H1 (cell line): ENCODE measurements at places on chromosomes 12 and 14. TPM values are rescaled to one million over a fixed set of nuclear protein-coding genes. Genes with fewer than 3 reads are reported as not detected.

Gene TEX22
- 0.39 and 0.82 TPM in 2 replicates for total RNA-seq

Gene TAS2R30
- 0.75 and 1.0 TPM in 2 replicates for total RNA-seq

Gene BATF
- total RNA-seq, result not detected in 2 replicates

Gene NANOG
- 229 and 231 TPM in 2 replicates for total RNA-seq

Gene SLC10A1
- not detected in 2 replicates for total RNA-seq

Gene CISTR
- not detected in 2 replicates for total RNA-seq

Gene KRT80
- 0.08 TPM in 1 of 2 replicates, not detected in the other for total RNA-seq

Gene OAS1
- total RNA-seq, result not detected in 2 replicates

Gene TSPAN19
- not detected in 2 replicates for total RNA-seq

Gene LMNTD1
- not detected in 2 replicates for total RNA-seq

DNA sequence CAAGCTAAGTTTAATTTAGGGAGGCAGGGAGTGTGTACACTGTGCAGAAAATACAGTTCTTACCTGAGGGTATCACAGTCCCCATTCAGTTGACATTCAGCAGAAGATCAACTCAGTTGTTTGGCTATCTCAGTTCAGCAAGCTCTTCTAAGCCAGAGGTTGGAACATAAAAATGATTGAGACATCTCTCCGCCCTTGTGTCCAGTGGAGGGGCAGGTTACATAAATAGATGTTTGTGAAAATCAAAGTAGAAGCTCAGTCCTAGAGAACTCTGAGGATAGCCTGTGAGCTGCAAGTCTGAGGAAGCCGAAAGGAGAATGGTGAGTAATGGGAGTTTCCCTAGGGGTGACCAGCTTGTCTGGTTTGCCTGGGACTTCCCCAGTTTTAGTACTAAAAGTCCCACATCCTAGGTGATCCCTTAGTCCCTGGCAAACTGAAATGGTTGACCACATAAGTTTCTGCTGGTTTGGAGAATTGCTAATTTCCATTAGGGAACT is 251.4 kb upstream of the ATP2B1 start:
- no peaks in the 10 kb centered on the region for H3K36me3 ChIP-seq
- no peak for DNase-seq
- no peaks in the 10 kb centered on the region for H3K4me1 ChIP-seq
- no peak overlapping the region for H3K4me3 ChIP-seq
- no peaks in the 10 kb centered on the region for H3K27me3 ChIP-seq
- no peak overlapping the region for H3K27ac ChIP-seq

DNA sequence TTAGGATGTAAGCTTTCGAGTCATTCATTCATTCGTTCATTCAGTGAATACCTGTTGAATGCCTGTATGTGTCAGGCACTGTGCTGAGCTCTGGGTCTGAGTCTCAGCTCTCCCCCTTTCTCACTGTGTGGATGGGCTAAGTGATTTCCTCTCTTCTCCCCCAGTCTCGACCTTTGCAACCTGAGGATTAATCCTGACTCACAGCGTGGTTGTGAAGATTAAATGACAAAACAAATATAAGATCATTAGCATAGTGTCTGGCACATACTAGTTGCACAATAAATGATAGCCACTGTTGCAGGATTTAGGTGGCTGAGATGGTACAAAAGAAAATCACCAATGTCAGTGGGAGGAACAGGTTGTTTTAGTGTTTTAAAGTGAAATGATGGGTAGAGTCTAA is 136.7 kb downstream of the GPR135 start:
- H3K36me3 ChIP-seq, result peaks cover 10% of the 10 kb centered on the region
- H3K27ac ChIP-seq, result no peak overlapping the region
- H3K27me3 ChIP-seq, result no peaks in the 10 kb centered on the region
- H3K4me3 ChIP-seq, result no peak overlapping the region
- H3K4me1 ChIP-seq, result peaks cover 15% of the 10 kb centered on the region; the same call in 1 of the 2 replicates
- no peak for DNase-seq

DNA sequence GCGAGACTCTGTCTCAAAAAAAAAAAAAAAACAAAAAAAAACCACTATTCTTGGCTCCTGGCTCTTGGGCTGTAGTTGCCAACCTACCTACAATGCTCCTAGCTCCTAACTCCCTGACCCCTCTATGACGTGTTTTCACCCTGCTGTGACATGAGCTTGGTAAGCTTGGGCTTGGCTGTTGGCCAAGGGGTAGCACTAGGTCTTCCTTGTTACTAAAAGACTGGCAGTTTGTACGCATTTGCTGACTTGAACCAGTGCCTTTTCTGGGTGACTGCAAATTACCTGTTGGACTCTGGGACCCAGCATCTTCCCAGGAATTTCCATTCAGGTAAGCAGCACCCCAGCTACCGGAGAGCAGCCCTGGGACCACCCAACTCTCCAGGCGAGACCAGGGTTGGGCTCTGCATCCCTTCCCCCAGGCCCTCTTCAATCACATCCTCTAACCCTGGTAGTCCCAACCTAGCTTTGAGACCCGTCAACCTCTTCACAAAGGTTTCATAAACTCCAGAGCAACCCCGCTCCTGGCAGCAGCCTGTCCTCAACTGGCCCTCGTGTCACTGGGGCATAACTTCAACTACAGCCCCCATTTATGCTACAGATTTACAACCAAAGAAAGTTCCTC is 8.3 kb downstream of the CDK2AP1 start:
- no peaks in the 10 kb centered on the region for H3K27me3 ChIP-seq
- DNase-seq, result no peak
- H3K4me3 ChIP-seq, result no peak overlapping the region
- H3K36me3 ChIP-seq, result peaks cover 57% of the 10 kb centered on the region
- H3K4me1 ChIP-seq, result peaks cover 8% of the 10 kb centered on the region
- no peak overlapping the region for H3K27ac ChIP-seq

DNA sequence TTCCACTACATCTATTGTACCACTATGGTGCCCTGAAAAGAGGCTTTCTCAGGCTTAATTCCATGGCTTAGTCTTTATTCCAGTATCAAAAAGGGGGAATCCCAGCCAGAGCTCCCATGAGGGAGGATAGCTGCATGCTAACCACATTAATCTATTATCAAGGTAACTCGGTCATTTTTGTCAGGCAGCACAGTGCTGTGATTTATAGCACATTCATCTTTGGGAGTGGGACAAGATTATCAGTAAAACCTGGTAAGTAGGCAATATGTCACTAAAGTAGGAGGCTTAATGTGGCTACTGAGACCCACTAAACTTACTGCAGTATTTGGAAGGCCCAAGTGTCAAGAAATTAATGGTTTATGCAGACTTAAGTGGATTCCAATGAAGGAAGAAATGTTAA is 58.9 kb downstream of the DAD1 start:
- H3K4me3 ChIP-seq, result no peak overlapping the region
- H3K27me3 ChIP-seq, result no peaks in the 10 kb centered on the region
- no peaks in the 10 kb centered on the region for H3K4me1 ChIP-seq
- DNase-seq, result no peak

DNA sequence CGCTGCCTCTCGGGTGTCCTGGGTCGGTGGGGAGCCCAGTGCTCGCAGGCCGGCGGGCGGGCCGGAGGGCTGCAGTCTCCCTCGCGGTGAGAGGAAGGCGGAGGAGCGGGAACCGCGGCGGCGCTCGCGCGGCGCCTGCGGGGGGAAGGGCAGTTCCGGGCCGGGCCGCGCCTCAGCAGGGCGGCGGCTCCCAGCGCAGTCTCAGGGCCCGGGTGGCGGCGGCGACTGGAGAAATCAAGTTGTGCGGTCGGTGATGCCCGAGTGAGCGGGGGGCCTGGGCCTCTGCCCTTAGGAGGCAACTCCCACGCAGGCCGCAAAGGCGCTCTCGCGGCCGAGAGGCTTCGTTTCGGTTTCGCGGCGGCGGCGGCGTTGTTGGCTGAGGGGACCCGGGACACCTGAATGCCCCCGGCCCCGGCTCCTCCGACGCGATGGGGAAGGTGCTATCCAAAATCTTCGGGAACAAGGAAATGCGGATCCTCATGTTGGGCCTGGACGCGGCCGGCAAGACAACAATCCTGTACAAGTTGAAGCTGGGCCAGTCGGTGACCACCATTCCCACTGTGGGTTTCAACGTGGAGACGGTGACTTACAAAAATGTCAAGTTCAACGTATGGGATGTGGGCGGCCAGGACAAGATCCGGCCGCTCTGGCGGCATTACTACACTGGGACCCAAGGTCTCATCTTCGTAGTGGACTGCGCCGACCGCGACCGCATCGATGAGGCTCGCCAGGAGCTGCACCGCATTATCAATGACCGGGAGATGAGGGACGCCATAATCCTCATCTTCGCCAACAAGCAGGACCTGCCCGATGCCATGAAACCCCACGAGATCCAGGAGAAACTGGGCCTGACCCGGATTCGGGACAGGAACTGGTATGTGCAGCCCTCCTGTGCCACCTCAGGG is 679 bp downstream of the ARF6 start:
- H3K4me3 ChIP-seq, result peak overlapping the region; percentile 85
- DNase-seq, result no peak
- no peaks in the 10 kb centered on the region for H3K27me3 ChIP-seq
- H3K4me1 ChIP-seq, result no peaks in the 10 kb centered on the region; the same call in 1 of the 2 replicates
- H3K36me3 ChIP-seq, result no peaks in the 10 kb centered on the region

DNA sequence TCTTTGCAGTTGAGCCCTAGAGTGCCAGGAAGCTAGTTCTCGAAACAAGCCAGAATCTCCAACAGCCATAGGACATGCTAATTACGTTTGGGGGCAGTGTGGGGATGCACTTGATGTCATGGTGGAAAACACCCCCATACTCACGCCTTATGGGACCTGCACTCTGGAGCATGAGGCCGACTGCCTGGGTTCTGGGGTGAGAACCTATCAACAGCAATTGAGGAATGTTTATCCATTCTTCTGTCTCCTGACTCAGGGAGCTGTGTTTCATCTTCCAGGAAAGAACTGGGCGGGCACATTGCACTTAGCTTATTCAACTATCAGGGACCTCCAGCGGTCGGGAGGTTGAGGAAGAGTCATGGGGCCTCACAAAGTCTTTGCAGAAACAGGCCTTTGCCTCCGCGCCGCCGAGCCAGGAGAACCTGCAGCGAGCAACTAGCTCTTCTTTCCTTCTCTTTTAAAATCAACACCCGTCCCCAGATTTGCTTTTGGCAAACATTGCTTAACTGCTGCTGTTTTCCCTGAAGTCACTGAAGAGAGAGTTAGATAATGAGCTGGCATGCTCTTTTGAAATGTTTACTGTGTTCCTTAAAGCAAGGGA is 226.1 kb upstream of the DIO3 start:
- no peaks in the 10 kb centered on the region for H3K27me3 ChIP-seq
- H3K36me3 ChIP-seq, result no peaks in the 10 kb centered on the region
- no peak overlapping the region for H3K27ac ChIP-seq
- peak; percentile 29 for DNase-seq
- no peak overlapping the region for H3K4me3 ChIP-seq

DNA sequence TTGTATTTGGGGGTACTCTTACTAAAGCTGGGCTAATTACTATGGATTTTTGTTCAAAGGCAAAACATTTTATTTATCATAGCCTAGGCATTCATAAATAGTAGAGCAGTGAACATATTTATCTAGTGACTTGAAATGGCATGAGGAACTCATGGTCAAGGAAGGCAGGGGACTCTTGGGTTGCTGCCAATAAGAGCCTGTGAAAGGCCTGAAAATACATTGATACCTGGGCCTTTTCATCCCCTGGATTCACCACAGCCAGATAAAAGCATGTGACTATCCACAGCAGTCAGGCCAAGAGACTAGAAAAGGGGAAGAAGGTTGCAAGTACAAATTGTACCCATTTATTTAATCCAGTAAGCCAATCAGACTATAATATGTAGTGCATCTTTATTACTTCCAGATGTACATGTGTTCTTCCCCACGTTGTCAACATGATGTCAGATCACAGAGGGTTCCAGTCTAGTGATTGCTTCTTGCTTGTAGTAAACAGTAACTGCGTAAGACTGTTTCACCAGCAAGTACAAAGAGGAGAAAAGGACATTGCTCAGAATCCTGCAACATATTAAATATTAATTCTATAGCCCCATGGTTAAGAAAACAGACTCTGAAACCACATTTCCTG is 409.7 kb downstream of the NOVA1 start:
- no peak overlapping the region for H3K27ac ChIP-seq
- H3K4me3 ChIP-seq, result no peak overlapping the region
- no peaks in the 10 kb centered on the region for H3K4me1 ChIP-seq
- H3K36me3 ChIP-seq, result no peaks in the 10 kb centered on the region

DNA sequence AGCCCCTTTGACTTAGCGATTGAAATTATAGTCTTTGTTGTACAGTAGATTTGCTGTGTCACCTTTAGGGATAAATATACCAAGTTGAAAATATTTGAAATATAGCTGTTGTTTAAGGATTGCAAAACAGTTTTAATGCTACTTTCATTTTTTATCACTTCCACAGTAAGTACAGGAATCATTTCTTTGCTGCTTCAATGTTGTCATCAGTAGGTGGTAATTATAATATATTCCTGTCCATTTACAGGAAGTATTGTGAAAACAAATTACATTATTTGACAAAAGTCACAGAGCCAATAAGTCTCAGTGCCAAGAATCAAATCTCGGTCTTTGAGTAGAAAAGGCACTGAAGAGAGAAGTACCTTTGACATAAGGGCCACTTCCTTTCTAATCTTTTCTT is 342.6 kb upstream of the RGS6 start:
- H3K4me1 ChIP-seq, result no peaks in the 10 kb centered on the region
- H3K36me3 ChIP-seq, result no peaks in the 10 kb centered on the region
- no peak overlapping the region for H3K4me3 ChIP-seq
- DNase-seq, result no peak
- no peak overlapping the region for H3K27ac ChIP-seq
- no peaks in the 10 kb centered on the region for H3K27me3 ChIP-seq

GRCh38 chr12:114512351-114512750 is 106.4 kb upstream of the TBX5 start:
- no peaks in the 10 kb centered on the region for H3K27me3 ChIP-seq
- H3K4me3 ChIP-seq, result no peak overlapping the region
- no peak for DNase-seq
- no peak overlapping the region for H3K27ac ChIP-seq

- DNase-seq, result no peak
- no peak overlapping the region for H3K4me3 ChIP-seq
- H3K27ac ChIP-seq, result no peak overlapping the region
- no peaks in the 10 kb centered on the region for H3K4me1 ChIP-seq
- no peaks in the 10 kb centered on the region for H3K36me3 ChIP-seq
These were observed 8.6 kb upstream of the EPS8 start for GRCh38 chr12:15797818-15798217.

- H3K4me3 ChIP-seq, result no peak overlapping the region
- H3K27me3 ChIP-seq, result no peaks in the 10 kb centered on the region
- H3K36me3 ChIP-seq, result no peaks in the 10 kb centered on the region
- H3K4me1 ChIP-seq, result no peaks in the 10 kb centered on the region
These were observed 38.7 kb downstream of the GLT8D2 start for GRCh38 chr12:104011253-104011652.
